Left lung (tissue), 14 donors: ENCODE measurements at places on chromosomes 12 and 14. TPM values are rescaled to one million over a fixed set of nuclear protein-coding genes. Genes with fewer than 3 reads are reported as not detected.

The PDE3A gene
- polyA plus RNA-seq: 6.4 TPM

The KRT3 gene
- not detected for polyA plus RNA-seq

The PEBP1 gene
- 216 TPM for polyA plus RNA-seq

The KRT78 gene
- polyA plus RNA-seq: 0.14 TPM

The CPM gene
- polyA plus RNA-seq: 356 TPM
